ENCODE measurements at places on chromosomes 3 and 15.

GRCh38 chr15:50830477-50831354 is 65.2 kb upstream of the SPPL2A start:
- DNase-seq, result no peak

GRCh38 chr3:55445551-55445950 is 41.6 kb downstream of the WNT5A start:
- no peak for DNase-seq

DNA sequence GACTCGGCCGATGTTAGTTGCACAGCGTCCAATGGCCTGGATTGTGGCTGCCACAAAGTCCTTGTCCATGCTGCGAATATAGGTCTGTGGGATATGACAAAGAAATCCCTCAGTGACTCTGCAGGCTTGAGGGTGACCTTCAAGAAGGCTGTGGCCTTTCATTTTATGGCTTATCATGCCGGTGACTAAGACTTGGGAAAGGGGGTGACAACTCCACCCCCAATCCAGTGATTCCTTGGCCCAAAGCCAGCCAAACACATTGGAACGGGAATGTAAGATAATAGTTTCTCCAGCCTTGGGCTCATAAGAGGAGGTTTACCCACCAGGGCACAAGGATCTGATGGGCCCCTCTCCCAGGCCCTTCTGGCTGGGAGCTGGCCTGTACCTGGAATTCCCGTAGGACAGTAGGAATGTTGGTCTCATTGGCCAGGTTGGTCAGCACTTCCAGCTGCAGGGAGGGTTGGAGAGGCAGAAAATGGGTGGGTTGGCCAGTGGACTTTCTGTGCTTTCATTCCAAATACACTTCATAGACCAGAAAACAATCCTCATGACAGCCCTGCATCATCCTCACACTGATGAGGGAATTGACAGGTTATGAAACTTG is 30.7 kb upstream of the CPEB1 start:
- no peak for DNase-seq

DNA sequence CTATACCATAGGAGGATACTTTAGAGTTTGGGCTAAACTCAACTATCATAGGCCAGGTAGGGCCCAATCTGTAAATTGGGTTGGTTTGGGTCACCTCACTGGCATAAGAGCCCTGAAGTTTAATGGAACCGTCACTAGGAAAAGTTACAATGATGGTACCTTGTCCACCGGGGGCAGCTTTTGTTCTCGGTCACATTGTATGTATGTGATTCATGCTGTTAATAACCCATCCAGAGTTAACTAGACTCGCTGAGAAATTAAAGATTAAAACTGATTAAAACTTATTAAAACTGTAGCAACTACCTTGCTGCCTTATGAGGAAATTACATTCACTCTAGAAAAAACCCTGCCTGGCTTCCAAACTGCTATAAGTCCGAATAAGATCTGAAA is 145.0 kb upstream of the TMCO5A start:
- DNase-seq, result no peak

DNA sequence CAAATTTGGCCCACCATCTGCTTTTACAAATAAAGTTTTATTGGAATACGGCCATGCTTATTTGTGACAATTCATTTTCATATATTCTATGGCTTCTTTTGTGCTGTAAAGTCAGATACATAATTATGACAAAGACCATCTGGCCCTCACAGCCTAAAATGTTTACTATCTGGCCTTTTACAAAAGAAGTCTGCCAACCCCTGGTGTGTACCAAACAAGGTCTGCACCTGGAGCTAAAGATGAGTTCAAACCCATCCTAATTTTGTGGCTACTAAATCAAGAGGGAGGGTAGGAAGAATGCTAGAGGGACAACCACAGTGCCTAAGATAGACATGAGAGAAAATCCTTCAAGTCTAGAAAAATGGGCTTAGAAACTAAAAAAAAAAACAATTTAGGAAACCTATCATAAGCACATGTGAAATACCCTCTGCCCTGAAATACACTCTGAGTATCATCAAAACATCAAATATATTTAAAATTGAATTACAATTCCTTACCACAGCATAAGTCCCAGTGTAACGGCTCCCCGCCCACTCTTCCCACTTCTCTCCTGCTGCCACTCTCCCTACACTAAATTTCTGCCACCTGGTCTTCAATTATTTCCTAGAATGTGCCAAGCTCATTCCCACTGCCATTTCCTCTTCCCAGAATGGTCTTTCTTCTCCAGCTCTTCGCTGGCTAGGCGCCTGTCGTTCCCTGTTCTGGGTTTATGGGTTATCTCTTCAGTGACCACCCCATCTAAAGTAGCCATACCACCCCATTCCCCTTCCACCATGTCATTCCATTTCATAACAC is 950.7 kb upstream of the CFAP20DC start:
- no peak for DNase-seq
